ENCODE measurements at places on chromosomes 5 and 9. TPM values are rescaled to one million over a fixed set of nuclear protein-coding genes. Genes with fewer than 3 reads are reported as not detected.
A peak's percentile ranks its signal among the peaks of the same experiment; 100 is the strongest.

DNA sequence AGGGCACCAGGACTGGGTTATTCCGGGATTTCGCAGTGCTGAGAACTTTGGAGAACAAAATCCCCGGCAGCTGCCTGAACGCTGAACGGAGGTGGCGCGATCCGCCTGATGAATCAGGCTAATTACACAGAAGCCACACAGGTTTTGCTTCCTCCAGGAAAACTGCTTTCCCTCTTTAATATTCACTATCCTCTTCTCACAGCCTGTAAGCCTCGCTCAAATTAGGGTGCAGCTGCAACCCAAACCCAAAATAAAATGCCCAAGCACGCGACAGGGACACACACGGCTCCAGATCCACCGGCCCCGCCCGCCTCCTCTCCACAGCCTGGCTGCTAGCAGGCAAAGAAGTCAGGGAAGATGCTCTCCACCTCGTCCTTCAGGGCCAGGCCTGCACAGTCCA, 6.0 kb downstream of the SOHLH1 start:
- H3K27me3 ChIP-seq: no peaks in the 10 kb centered on the region
- H3K4me1 ChIP-seq: no peaks in the 10 kb centered on the region
- H3K27ac ChIP-seq: no peak overlapping the region

DNA sequence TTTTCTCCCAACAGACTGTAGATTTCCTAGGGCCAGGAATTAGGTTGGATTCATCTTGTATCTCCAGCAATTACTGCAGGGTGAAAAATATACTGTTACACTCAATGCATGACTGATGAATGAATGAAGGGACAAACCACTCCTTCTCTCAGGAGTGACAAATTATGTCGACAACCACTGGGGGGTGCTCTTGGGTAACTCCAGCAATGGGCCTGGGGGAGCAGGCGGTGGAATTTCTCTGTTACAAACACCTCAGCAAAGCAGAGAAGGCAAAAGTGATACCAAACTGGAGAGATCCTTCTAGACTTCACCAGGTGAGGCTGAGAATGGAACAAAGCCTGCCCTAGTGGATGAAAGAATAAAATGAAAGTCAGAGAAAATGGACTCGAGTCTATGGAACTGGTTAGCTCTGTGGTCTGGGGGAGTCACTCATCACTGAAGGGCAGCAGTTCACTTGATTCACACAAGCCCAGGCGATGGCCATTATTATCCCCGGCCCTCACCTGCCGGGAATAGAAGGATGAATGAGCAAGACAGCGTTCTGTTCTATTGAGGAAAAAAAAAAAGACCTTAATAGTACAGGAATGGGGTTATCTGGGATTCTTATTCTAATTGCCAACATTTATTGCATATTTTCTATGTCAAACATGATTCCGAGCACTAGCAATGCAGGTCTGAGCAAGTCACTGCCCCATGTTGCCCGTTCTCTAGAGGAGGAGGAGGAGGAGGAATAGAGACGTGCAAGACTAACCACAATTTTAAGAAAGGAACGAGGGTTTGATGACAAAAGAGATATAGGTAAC, 341.1 kb downstream of the ASTN2 start:
- H3K4me3 ChIP-seq: no peak overlapping the region
- no peaks in the 10 kb centered on the region for H3K27me3 ChIP-seq
- H3K27ac ChIP-seq: no peak overlapping the region

DNA sequence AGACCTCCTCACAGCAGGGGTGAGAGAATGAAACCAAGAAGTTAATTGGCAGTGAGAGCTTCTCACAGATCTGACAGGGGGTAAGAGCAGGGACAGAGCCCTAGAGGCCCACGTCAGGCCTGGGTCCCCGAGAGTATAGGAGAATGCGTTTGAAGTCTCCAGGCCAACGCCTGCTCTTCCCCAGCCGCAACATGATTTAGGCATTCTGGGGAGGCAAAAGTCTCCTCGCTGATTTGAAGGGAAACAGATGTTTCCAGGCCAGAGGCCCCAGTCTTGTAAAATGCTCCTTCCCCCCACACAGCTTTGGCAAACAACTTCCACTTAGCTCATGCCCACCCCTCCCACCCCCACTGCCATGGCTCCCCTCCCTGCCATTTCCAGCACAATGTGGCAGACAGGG, 239.2 kb upstream of the TRIM32 start:
- H3K4me3 ChIP-seq: no peak overlapping the region
- H3K27ac ChIP-seq: no peak overlapping the region
- DNase-seq: no peak
- no peaks in the 10 kb centered on the region for H3K27me3 ChIP-seq

Gene TTC39B
- total RNA-seq: 43.6 TPM

Gene SLC6A3
- total RNA-seq: not detected

- H3K4me3 ChIP-seq: no peak overlapping the region
- DNase-seq: no peak
- no peak overlapping the region for H3K27ac ChIP-seq
- H3K36me3 ChIP-seq: peaks cover 65% of the 10 kb centered on the region
- no peaks in the 10 kb centered on the region for H3K27me3 ChIP-seq
Measured at GRCh38 chr5:76685704-76686103, 30.2 kb upstream of the F2R start.

DNA sequence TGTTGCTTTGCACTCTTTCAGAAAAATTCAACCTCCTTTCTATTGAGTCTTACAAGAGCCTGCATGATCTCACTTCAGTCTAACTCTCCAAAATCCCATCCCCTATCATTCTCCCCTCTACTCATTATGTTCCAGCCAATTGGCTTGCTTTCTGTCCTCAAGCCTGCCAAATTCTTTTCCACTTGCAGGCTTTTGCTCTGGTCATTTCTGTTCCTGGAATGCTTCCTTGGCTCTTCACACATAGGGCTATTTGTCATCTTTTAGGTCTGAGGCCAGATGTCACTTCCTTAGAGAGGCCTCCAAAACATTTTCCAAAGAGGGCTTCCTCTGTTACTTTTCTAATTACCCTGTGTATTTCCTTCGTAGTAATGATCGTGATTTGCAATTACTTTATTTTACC, 11.8 kb upstream of the CHD1 start:
- DNase-seq: no peak
- no peaks in the 10 kb centered on the region for H3K4me1 ChIP-seq
- no peaks in the 10 kb centered on the region for H3K36me3 ChIP-seq

Gene CDX1
- total RNA-seq: not detected

- no peak overlapping the region for H3K4me3 ChIP-seq
- H3K4me1 ChIP-seq: no peaks in the 10 kb centered on the region
- DNase-seq: no peak
- H3K27ac ChIP-seq: no peak overlapping the region
Measured at GRCh38 chr5:51208296-51208695, 175.0 kb upstream of the ISL1 start.

- no peaks in the 10 kb centered on the region for H3K4me1 ChIP-seq
- H3K27me3 ChIP-seq: no peaks in the 10 kb centered on the region
- H3K36me3 ChIP-seq: no peaks in the 10 kb centered on the region
- no peak overlapping the region for H3K4me3 ChIP-seq
Measured at GRCh38 chr9:107742531-107743309, 253.2 kb upstream of the KLF4 start.

DNA sequence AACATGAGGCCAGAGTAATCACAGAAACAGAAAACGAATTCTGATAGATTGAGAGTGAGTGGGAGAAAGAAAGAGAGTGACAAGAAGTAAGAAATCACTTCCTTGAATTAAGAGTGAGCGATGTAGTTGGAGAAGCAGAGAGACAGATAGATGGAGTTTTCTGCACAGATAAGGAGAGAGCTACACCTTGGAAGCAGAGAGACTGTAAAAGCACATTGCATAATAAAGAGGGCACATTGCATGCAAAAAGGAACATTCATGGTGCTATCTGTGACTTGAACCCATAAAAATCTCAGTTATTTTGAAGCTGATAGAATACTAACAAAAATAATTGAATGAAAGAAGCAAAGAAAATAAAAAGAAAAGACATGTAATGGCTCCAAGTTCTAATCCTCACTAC, 943.8 kb downstream of the NR2F1-AS1 start:
- DNase-seq: no peak
- no peaks in the 10 kb centered on the region for H3K36me3 ChIP-seq
- H3K4me1 ChIP-seq: no peaks in the 10 kb centered on the region
- H3K4me3 ChIP-seq: no peak overlapping the region
- H3K27me3 ChIP-seq: no peaks in the 10 kb centered on the region

Gene SLC6A7
- total RNA-seq: not detected

Gene SH3TC2
- total RNA-seq: not detected

DNA sequence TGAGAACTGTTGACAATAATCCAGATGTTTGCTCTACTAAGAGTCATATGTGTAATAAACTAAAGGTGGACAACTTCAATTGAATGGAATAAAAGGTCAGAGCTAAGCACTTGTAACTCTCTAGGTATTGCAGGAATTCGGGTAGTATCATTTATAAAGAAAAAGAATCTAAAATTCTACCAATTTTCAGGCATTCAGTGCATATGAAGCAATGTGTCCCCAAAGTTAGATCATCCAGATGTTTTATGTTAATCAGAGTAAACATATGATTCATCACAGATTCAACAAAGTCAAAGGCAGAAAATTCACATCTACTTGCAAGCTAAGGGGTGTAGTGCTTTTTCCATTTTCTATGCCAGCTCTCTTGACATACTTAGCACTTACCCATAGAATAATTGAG, 477.1 kb downstream of the PDE4D start:
- H3K27ac ChIP-seq: no peak overlapping the region

- no peaks in the 10 kb centered on the region for H3K4me1 ChIP-seq
- no peaks in the 10 kb centered on the region for H3K36me3 ChIP-seq
- H3K4me3 ChIP-seq: no peak overlapping the region
Measured at GRCh38 chr5:55763746-55764420, 26.0 kb downstream of the DDX4 start.

GRCh38 chr5:148759101-148759500, 67.3 kb upstream of the ADRB2 start:
- H3K4me3 ChIP-seq: no peak overlapping the region
- no peaks in the 10 kb centered on the region for H3K36me3 ChIP-seq
- no peak for DNase-seq
- H3K27me3 ChIP-seq: no peaks in the 10 kb centered on the region

GRCh38 chr9:107131108-107131799, 151.8 kb upstream of the RAD23B start:
- H3K4me3 ChIP-seq: no peak overlapping the region
- H3K36me3 ChIP-seq: no peaks in the 10 kb centered on the region
- no peak for DNase-seq

GRCh38 chr5:34550964-34551363, 105.2 kb upstream of the RAI14 start:
- no peak overlapping the region for H3K27ac ChIP-seq
- no peaks in the 10 kb centered on the region for H3K36me3 ChIP-seq
- no peaks in the 10 kb centered on the region for H3K4me1 ChIP-seq
- H3K27me3 ChIP-seq: no peaks in the 10 kb centered on the region
- no peak for DNase-seq

Gene NR2F1
- not detected for total RNA-seq

DNA sequence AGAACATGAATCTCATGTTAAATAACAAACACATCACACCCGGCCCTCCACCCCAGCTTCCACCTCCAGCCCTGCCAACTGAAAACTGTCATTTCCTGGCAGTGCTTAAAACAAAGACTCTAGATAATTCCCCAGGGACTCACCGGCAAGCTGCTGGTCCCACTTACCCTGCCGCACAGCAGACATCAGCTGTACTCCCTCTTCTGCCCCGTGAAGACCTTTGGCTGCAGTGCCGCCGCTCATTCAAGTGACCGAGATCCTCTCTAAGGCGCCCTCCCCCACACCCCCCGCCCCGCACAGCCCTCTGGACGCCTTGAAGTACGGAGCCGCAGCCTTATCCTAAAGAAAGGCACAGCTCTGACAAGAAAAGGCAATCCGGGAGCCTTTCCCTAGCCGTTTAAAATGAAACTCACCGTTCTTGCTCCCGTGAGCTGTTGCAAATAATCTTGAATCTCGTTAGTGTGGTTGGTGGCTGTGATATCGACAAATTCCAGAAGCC, 434 bp downstream of the GLRX start:
- peak overlapping the region; percentile 69 for H3K27ac ChIP-seq
- peak overlapping the region; percentile 84 for H3K4me3 ChIP-seq
- H3K36me3 ChIP-seq: peaks cover 9% of the 10 kb centered on the region
- peaks cover 70% of the 10 kb centered on the region for H3K4me1 ChIP-seq
- H3K27me3 ChIP-seq: no peaks in the 10 kb centered on the region

DNA sequence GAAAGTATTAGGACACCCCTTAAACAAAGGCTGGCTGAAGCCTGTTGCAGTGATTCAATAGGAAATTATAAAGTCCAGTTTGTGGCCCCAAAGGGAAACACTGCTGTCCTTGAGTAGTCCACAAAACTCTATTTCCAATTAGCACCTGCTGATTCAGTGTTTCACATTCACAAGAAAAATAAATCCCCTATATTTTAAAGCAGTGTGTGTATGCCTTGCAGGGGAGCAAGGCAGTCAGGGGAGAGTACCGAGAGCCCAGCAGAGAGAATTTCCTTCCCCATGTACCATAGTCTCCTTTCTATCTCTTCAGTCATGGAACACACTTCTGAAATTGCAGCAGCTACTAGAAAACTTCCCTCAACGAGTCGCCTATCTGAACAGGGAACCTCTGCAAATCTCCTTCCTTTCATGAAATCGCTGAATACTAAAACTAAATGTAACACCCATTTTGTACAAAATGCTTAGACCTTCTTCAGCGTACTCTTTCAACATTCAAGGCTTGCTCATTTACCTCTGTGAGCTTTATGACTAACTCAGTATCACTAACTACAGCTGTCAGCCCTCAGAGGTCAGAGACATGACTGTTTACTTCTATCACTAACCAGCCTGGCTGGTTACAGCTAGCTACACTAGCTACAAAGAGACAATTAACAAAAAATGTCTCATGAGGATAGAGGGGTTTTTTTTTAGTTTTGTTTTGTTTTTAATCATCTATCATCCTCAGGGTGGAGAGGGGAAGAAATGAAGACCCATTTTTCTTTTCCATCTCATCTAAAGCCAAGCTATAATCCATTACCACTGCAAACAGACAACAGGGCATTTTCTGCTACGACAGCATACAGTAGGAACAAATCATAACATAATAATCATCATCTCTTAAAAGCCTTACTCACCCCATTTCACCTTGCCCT, 188.7 kb downstream of the EBF1 start:
- H3K27ac ChIP-seq: no peak overlapping the region
- no peaks in the 10 kb centered on the region for H3K27me3 ChIP-seq
- no peaks in the 10 kb centered on the region for H3K36me3 ChIP-seq
- H3K4me3 ChIP-seq: no peak overlapping the region

- H3K27me3 ChIP-seq: peaks cover 15% of the 10 kb centered on the region
- no peak for DNase-seq
- H3K36me3 ChIP-seq: no peaks in the 10 kb centered on the region
- no peaks in the 10 kb centered on the region for H3K4me1 ChIP-seq
- H3K4me3 ChIP-seq: no peak overlapping the region
- no peak overlapping the region for H3K27ac ChIP-seq
Measured at GRCh38 chr5:129899454-129899853, 4.8 kb upstream of the CHSY3 start.

DNA sequence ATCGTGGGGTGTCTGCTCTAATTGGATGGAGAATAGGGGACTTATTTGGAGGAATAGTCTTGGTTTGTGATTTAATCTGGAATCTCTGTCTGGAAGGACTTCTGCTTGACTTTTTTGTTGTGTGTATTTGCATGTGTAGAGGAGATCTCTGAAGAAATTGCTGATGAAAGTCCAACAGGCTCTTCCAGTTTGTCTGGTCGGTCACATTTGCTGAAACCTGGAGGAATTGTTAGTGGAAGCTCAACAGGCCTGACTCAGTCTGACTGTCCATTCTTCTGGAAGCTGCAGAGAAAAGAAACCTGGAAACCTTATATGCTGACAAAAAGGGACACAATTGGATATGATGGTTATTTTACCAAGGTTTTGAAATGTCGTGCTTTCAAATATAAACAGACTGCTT, 33.4 kb upstream of the TENT2 start:
- H3K27ac ChIP-seq: no peak overlapping the region
- no peaks in the 10 kb centered on the region for H3K4me1 ChIP-seq
- no peak for DNase-seq
- peaks cover 10% of the 10 kb centered on the region for H3K27me3 ChIP-seq

Data from CD4-positive, alpha-beta T cell (primary cell).